D721Med (cell line): ENCODE measurements at places on chromosomes 1 and 21.

DNA sequence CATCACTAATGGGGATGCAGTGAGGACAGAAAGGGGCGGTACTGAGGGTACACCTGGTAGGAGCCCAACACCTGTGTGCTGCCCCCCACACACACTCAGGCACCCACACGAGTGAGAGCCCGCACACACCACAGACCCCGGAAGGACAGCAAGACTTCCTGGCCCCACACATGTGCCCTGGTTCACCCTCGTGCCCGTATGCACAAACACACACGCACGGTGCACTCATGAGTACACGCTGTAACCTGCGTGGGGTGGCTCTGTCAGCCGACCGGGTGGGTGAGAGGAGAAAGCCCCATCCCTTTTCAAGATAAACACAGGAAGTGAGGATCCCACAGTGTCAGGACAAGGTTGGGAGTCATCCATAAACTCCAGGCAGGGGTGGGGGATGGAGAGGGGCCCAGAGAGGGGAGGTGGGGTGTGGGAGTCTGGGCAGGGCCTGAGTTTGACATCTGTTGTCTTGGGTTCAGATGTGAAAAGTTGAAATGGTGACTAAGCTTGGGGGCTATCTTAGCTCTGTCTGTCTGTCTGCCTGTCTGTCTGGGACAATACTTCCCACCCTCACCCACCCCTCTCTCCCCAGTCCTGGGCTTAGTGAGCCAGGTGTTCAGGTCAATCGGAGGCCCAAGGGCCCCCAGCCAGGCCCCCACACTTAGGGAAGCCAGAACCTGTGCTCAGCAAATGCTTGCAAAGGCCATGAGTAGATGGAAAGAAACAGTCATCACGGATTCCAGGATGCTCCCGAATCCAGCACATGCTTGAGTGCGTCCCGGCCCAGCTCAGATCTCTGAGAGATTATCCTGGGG lies 119.8 kb upstream of the ZBTB40 start:
- no peak for DNase-seq

GRCh38 chr1:210262167-210262896 lies 29.7 kb downstream of the SERTAD4 start:
- no peak for DNase-seq

- DNase-seq = no peak
These were observed 338.1 kb upstream of the SNX7 start for GRCh38 chr1:98323388-98323787.

DNA sequence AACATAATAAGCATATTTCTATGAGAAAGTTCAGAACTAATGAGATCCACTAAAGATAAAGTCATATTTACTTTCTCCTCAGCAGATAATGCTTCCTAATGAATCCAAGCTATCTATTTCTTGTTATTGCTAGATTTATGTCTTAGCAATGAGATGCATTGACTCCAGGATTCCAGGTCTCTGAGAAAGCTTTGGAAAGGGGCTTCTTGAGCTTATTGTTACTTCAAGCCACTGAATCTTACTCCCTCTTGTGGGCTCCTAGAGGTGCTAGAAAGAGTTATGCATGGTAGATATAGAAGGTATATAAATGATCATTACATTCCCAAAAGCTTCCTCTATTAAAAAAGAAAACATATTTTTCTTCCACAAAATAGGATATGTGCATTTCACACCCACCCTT lies 246.4 kb upstream of the ADAMTS5 start:
- DNase-seq = no peak

GRCh38 chr1:25684216-25684965 lies 67.8 kb downstream of the MAN1C1 start:
- DNase-seq = no peak

DNA sequence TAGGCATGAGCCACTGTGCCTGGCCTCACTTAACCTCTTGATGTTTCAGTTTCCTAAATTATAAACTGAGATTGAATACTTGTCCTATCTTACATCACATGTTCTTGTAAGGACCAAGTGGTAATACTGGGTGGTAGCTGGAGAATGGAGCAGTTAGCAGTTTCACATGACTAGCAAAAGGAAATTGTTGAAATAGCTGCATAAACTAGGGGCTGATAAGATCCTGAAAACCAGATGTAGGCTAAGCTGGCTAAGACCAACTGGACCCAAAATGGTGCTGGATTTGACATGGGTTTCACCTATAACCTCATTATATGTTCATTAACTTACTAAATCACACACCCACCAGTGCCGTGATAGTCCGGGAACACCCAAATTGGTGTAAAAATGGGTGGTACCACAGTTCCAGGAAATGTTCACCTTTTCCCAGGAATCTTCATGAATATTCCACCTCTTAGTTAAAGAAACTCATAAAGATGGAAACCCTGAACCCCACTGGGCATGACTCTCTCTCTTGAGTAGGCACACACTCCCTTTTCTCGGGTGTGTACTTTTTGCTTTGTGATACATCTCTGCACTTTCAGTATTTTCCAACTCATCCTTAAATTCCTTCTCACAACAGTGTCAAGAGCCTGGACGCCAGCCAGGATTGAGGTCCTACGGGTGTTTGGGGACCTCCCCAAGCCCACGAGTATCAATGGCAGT lies at the start of gene PAPPA2:
Gene PAPPA2 (plus strand): TSS at position 502 of the 705 bp plus-strand sequence. CDS start 93,148 bp downstream, outside the sequence.
- DNase-seq = no peak
